ENCODE measurements at places on chromosomes 1 and 21.
A peak's percentile ranks its signal among the peaks of the same experiment; 100 is the strongest.

DNA sequence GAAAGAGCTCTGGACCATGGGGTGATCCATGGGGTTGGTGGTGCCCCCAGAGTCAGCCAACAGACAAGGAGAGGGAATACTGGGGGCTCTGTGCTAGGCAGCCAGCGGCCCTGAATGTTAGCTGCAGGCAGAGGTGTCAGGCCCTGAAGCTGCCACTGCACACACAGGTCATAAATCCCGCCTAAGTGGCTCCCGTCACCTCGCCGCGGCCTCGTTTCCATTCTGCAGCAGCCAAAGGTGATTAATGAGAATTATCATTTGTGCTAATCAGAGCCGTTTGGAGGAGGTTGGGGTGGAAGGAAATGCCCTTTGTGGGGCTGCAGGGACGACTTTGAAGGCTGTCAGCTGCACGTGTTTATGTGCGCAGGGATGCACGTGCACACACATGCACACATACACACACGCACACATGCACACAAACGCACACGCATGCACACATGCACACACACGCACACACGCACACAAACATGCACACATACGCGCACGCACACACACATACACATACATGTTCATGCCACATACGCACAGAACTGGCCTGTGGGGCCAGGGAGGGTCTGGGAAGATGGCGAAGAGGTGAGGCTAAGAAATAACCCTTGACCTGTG lies 88.8 kb upstream of the ARHGEF16 start:
- DNase-seq = no peak

DNA sequence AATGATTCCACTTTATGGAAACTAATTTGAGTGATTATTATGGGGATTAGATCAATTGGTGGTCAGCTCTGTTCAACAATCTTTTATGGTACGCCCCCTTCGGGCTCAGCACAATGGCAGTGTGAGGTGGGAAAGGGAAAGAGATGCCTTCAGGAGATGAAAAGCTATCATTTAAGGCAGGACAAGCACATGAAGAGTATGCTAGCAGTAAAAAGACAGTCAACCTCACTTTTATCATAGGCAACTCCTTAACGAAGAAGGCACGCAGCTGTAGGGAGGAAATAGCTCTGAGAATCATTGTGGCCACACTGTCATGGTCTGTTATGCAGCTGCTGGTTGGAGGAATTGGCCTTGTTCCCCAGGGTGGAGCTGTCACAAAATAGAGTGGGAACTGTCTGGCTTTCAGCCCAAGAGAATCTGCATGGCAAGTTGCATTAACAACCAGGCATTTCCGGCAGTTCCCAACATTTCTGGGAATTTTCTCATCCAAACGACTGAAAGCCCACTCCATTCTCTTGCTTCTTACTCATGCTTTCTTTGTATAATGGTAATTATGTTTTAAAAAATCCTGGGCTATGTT lies 54.4 kb upstream of the BCL10 start:
- peak; percentile 73 for DNase-seq

DNA sequence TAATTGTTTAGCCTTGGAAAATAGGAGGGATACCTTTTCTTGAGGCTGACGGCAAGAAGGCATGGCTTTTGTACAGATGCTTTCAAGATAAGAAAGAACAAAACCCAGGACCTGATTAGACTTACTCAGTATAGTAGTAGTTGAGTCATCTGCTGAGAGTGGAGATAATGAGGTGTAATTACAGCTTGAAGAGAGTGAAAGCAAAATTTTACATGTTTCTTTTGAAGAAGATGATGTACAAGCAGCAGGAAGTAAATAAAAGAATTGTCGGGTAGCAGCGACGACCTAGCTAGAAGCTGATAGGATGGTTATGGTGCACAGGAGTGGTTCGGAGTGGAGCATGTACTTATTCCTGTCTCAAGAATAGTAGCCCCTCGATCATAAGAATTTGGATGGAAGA lies 6.6 kb downstream of the ANGPTL1 start:
- DNase-seq = no peak

GRCh38 chr1:216903382-216903740 lies 180.1 kb upstream of the ESRRG start:
- DNase-seq = no peak

GRCh38 chr1:47992720-47993415 lies 4.3 kb downstream of the TRABD2B start:
- peak; percentile 30 for DNase-seq

GRCh38 chr1:2198571-2198970 lies 4.0 kb upstream of the FAAP20 start:
- DNase-seq = no peak

DNA sequence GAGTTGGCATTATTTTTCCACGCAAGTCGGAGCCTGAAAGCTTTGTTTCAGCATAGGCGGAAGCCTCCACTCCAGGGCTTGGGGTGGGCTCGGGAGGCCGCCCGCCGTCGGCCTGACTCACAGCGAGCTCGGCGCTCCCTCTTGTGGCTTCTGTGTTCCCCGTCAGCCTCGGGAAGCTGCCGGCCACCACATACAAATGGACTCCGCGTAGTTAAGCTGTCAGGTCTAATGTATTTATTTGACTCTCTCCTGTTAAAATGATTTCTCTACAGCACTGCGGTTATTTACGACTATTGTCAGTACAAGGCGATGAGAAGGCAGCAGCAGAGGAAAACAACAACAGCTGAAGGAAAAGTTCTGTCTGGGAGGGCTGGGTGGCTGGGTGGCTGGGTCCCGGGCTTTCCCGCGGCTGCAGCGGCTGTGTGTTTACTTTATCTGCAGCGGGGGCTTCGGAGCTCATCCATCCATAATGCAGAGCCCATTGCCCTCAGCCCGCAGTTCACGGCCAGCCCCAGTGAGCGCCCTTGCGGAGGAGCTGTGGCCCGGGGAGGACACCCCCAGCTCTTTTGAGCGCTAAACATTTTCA lies 375.7 kb upstream of the CAMK1G start:
- no peak for DNase-seq

GRCh38 chr1:228646717-228647522 lies 88.4 kb upstream of the RHOU start:
- peak; percentile 26 for DNase-seq

DNA sequence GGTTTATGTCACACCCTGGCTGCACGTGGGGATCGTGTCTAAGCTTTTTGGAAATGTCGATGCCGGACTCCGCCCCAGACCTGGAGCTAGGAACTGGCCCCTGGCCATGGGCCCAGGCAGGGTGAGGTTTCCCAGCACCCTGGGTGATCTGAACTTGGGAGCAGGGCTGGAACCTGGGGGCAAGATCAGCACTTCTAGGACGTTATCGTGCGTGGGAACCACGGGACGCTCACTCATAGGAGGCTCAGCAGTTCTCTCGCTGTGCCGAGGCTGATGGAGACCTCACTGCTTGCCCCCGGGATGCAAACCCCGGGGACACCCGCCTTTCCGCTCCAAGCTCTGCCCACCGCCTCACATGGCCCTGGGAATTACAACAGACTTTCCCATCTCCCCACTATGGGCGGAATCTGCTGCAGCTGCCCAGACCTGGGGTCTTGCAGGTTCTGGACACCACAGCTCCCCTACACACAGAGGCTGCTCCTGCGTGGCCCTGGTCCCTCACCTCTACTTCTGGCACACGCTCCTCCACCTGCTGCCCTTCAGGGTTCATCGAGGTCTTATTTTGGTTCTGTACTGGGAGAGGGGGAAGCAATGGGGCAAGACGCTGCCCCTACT lies 35.9 kb downstream of the COL18A1 start:
- DNase-seq = no peak

GRCh38 chr1:150578272-150579109 lies 919 bp downstream of the MCL1 start:
- DNase-seq = no peak

DNA sequence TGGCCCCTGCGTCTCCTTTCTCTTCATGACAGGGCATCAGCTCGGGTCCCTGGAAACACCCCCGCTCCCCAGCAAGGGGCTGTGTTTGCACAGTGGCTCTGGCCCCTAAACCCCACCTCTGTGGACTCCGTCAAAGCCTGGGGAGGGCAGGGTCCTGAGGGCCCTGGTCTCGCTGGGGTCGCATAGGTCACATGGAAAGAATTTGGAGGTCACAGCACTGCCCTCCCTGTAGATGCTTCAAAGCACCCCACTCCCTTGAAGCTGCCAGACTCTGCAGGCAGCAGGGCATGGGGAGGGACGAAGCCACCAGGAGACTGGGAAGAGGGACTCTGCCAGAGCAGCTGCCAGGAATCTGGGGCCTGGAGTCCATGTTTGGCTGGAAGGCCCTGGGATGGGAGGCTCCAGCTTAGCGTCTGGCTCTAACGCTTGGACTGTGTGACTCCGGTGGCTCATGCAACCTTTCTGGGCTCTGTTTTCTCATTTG lies 36.6 kb upstream of the ECE1 start:
- no peak for DNase-seq

All from SK-N-MC (cell line).